ENCODE measurements at places on chromosomes 5 and 9.

GRCh38 chr9:129557192-129558036, 63.5 kb downstream of the C9orf50 start:
- DNase-seq = no peak

DNA sequence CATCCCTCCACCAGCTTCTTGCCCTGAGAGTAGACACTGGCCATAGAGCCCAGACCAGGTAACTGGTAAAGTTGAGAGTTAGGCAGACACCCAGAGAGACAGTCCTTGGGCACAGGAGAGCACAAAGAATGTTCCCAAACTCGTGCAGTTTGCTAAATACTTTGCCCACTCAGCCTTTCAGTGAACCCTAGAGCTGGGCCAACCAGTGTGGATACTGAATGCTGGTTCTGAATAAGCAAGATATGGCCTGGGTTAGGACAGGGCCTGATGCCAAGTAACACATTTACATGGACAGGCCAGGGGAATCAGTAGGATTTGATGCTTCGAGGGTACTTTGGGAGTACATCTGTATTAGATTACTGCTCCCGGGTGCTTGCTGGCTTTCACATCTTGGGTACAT, 185.4 kb downstream of the SH3GL2 start:
- DNase-seq = no peak

DNA sequence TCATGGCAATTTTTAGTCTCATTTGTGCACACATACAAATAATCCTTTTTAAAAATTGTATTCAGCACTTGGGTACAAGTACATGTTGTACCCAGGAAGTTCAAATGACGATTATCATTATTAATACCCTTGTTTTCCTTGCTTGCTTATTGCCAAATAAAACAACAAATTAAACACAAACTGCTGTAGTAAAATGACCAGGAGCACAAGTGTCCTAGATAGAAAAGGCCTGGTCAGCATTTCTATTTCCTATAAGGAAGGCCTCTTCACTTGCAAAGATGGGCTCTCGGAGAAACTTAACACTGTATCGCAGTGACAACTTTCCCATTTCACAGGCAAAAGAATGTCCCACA, 34.7 kb upstream of the PLPP1 start:
- no peak for DNase-seq

DNA sequence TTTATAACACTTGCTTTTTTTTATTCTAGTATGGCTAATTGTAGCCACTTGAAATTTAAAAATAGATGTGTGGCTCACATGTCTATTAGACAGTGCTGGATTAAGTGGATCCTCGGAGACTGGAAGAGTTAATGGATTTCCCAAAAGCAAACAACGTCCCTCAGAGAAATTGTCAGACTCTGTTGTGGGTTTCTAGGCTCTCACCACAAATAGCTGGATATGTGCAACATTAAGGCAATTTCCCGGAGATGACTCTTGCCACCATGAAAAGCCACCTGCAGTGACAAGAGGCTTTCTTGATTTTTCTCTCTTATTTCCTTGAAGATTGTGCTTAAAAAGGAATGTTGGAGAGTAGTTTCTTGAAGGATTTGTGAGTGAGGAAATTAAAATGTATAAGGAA, 43.2 kb downstream of the TMEM167A start:
- DNase-seq = no peak

DNA sequence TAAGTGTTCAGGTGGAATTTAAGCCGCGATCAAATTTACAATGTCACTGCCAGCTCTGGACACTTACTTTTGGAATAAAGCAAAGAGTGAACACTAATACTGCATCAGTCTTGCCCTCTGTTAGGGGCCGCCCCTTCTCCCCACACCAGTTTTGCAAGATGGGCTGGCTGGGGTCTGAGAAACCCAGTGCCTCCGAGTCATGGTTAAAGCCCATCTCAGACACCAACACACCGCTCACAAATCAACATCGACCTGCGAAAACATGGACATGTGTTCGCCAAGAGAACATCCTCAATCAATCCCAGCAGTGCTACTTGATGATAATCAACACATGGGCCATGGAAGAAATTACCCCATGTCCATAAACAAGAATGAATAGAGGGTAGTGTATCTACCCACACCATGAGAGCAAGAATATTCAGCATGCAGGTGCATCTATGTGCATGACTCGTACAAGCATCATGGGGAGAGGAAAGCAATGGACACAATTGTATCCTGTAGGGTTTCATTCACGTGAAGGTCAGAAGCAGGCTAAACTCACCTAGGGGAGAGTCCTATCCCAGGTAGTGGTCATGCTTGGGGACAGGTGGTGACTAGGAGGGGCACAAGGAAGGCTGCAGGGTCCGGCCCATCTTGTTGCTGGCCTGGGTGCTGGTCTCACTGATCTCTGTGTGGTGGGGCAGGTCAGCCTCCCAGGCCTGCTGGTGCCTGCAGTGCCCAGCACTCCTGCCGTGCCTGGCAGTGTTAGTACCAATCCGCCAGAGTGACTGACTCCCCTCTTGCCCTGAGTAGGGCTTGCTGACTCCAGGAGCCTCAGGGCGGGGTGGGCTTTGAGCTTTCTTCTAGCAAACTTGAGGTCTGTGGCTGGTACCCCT, 5.0 kb downstream of the S1PR3 start:
- no peak for DNase-seq

DNA sequence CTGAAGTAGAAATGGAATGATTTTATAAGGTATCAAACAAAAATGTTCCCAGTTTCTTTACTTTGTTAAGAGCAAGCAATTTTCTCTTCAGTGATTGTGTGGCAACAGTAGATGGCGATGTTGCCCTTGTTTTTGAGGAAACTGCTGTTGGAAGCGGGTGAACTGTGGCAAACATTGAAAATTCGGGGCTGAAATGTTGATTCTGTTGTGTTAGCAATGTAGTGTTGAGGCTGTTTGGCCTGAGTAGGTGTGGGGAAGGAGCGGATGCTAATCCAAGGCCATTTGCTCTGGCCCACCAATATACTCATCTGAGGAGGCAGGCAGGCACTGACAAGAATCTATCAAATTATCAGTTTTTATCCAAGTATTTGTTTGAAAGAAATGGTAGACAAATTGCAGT, 129.8 kb downstream of the SLC12A2 start:
- DNase-seq = no peak

- DNase-seq = no peak
These were observed 71.5 kb downstream of the FCHO2 start for GRCh38 chr5:73027361-73027760.

All from stimulated activated CD8-positive, alpha-beta memory T cell treated with anti-CD3 and anti-CD28 coated beads, Interleukin-12 subunit alpha, Interleukin-12 subunit beta, amount 100 ng/mL, for 4 hours (primary cell).